ENCODE measurements at places on chromosomes 6 and 20.
A peak's percentile ranks its signal among the peaks of the same experiment; 100 is the strongest.

GRCh38 chr6:41937861-41938574 is 3.6 kb downstream of the CCND3 start:
- no peak for DNase-seq

- no peak for DNase-seq
Measured at GRCh38 chr6:165008971-165009370, 300.4 kb downstream of the C6orf118 start.

DNA sequence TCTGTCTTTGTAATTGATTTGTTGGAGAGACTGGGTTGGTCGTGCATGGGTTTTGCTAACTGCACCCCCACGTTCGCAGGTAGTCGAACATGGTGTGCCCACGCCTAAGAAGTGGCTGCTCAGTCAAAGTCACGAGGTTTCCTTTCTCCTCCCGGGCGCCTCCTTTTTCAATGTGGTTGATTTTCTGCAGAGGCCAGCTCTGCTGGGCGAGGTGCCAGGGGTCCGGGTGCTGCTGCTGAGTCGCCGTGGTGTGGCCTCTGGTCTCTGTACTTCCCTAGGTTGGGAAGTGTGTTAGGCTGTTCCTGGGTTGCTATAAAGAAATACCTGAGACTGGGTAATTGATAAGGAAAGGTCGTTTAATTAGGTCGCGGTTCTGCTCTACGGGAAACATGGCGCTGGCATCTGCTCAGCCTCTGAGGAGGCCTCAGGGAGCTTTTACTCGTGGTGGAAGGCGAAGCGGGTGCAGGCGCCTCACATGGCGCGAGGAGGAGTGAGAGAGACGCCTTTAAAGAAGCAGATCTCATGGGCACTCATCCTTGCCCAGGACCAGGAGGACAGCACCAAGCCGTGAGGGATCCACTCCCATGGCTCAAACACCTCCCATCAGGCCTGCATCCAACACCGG is 14.1 kb downstream of the OSBPL2 start:
- DNase-seq = no peak

- no peak for DNase-seq
Measured at GRCh38 chr6:22726966-22727365, 157.6 kb downstream of the HDGFL1 start.

- no peak for DNase-seq
Measured at GRCh38 chr6:170048615-170049256, 242.1 kb downstream of the DLL1 start.

- no peak for DNase-seq
Measured at GRCh38 chr6:7087066-7087465, 20.7 kb upstream of the RREB1 start.

GRCh38 chr6:167576828-167577503 is 249.7 kb upstream of the AFDN start:
- DNase-seq = no peak

DNA sequence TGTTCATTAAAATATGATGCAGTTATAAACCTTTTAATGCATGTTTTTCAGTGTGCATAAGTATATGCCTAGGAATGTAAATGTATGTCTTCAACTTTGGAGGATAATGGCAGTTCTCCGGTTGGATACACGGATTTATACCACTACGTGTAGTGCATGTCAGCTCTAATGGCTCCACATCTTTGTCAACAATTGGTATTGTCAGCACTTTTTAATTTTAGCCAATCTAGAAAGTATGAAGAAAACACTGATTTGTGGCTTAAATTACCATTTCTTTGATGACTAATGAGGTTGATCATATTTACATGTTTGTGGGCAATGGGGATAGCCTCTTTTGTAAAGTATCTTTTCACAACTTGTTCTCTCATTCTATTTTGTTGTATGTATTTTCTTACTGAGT is 10.9 kb upstream of the RAB32 start:
- DNase-seq = no peak

- DNase-seq = peak; percentile 87
Measured at GRCh38 chr6:16684896-16685554, 76.2 kb downstream of the ATXN1 start.

- DNase-seq = no peak
Measured at GRCh38 chr6:150116200-150116800, 26.5 kb upstream of the PPP1R14C start.

GRCh38 chr6:126176282-126176681 is 163.6 kb upstream of the CENPW start:
- no peak for DNase-seq

DNA sequence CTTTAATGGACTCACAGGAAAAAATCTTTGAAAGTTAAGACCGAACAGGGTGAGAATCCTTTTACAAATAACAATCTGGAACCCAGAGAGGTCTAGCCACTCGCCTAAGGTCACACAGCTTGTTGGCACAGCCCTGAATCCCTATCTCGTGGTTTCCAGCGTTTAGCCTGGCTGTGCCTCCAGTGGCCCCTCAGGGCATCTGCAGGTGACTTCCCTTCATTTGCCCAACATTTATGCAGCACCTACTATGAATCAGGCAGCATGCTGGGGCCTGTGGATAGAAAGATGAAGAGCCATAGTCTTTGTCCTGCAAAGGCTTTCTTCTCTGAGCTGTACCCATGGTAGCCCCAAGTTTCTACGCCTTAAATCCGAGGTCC is 2.6 kb upstream of the NR2E1 start:
- no peak for DNase-seq

DNA sequence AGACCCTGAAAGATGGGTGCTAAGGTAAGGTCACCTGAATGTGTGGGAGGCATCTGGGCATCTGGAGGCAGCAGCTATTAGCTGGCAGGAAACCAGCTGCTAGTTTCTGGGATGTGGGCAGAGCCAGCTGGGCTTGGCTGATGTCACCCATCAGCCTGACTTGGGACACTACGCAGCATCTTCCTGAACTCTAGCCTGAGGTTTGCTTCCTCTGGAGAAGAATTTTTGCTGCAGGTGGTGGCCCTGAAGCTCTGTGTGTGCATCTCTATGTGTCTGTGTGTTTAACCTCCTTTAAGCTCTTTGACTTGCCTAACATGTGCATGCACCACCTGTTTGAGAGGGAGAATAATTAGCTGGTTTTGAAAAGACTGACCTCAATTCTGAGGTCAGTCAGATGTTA is 465.1 kb upstream of the CHD6 start:
- DNase-seq = no peak

- no peak for DNase-seq
Measured at GRCh38 chr20:7274870-7275269, 507.4 kb downstream of the BMP2 start.

DNA sequence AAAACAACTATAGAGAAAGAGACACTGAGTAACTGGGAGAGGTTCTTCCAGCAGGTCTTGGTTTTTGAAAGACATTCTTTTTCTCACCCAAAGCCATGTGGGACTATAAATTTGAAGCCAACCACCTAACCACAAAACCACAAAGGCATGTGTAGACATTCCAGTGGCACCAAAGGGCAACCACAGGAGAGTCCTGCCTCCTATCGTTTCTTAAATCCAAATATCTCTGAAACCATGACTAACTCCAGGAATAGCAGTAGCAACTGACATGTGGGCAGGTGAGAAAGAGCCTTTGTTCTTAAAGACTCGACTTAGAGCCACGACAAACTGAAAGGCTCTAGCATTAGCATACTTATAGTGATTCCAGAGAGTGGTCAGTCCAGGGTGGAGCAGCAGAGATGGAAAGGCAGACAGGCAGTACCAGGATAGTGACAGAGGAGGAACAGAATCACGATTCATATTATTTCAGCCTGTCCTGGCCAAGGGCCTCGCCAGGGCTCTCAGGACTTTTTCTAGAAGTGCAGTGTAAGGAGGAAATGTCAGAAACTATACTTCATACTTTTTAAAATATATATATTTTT is 9.4 kb upstream of the COL9A1 start:
- DNase-seq = no peak

GRCh38 chr6:130178692-130179091 is 44.1 kb downstream of the SAMD3 start:
- DNase-seq = no peak

GRCh38 chr20:60365064-60365666 is 406.9 kb downstream of the CDH26 start:
- DNase-seq = no peak

- DNase-seq = no peak
Measured at GRCh38 chr20:47762699-47763268, 22.5 kb downstream of the SULF2 start.

DNA sequence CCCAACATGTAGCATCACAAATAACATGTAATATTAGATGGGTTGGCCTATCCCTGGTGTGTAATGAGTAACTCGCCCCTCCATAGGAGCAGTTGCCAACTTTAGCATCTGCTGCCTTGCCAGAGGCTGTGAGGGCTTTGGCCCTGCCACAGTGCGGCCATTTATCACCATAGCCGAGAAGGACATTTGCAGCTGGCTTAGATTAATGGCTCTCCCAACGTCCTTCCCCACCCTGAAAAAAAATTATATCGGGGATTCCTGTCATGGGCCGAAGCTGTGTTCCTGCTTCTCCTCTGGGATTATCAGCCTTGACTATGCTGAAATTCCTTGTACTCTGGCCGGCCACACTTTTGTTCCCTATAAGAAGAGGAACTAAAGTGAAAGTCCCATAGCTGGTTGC is 7.6 kb upstream of the ADIG start:
- no peak for DNase-seq

DNA sequence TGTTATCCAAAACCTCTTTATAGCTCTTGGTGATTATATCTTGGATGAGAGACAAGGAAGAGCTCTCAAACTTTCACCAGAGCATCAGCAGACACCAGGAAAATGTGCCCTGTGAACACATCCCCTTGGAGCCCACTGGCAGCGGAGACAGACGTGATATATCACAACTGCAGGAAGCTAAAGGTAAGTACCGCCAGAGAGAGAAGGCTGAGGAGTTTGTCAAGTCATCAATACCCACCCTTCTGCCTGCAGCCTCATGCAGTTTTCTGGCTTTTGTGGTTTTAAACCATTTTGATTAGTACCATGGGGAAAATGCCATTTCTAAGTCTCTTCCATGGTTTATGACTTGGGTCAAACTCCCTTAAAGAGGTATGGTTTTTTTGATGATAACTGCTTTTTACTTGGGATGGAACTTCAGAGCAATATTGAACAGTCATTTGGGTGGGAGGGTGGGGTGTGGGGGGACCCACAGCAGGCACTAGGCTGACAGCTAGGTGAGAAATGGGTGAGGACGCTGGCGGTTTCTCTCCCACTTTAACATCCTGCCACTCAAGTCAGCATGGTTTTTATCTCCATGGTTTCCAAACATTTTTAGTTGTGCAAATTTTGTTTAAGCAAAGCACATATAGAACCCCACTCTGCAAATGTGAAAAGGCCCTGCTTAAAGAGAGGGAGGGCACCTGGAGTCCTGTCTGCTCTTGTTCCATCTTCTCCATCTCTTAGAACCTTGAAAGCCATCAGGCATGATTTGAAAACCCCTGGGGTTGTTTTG is 108.4 kb downstream of the SCML4 start:
- no peak for DNase-seq

- no peak for DNase-seq
Measured at GRCh38 chr6:158770533-158771330, 48.4 kb downstream of the EZR start.

DNA sequence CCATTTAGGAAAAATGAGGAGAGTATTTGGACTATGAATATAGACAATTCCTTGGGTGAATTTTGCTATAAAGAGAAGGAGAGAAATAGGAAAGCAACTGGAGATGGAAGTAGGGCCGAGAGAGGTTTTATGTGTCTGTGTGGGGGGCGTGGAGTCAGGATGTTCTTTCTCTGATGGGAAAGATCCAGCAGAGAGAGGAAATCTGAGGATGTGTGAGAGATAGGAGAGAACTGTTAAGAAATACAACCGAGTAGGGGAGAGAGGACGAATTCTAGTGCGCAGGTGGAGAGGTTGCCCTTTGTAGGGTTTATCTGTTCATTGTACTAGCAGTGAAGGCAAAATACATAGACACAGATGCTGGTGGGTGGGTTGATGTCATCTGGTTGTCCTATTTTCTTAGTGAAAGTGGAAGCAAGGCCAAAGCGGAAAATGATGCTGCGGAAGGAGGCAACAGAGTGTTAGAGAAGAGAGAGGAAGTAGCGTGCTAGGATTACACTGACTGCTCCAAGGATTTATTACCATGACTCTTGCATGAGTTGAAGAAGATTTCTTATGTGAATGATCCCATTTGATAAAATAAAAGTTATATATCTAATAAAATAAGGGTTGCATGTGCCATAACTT is 57.7 kb downstream of the CLVS2 start:
- no peak for DNase-seq

DNA sequence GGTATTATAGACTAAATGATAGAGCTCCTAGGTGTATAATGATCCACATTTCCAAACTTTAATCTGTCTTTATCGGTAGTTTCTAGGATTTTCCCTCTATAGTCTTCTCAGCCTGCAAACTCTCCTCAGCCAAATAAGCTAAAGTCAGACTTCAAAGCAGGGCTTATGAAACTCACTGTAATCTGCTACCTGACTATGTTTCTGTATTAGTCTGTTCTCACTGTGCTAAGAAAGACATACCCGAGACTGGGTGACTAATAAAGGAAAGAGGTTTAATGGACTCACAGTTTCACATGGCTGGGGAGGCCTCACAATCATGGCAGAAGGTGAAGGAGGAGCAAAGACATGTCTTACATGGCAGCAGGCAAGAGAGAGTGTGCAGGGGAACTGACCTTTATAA is 928.7 kb upstream of the ADGRB3 start:
- DNase-seq = no peak

DNA sequence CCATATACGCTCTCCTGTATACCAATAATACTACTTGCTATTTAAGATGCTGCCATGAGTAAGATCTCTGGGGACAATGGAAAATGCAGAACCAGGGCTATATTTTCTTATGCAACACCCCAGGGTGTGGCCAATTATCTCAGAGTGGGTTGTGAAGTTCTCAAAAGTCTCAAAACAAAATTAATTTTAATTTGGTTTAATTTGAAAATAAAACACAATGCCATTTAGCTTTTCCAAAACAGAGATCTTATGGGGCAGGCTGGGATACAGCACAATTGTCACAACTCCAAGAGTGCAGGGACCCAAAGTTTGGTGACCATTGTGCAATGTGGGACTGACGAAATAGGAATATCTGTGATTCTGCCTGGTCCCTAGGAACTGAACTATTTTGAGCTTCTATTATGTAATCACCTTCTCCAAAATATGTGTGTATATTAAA is 43.1 kb downstream of the MBOAT1 start:
- DNase-seq = no peak

- DNase-seq = no peak
Measured at GRCh38 chr6:167968091-167968490, 29.4 kb upstream of the KIF25 start.

GRCh38 chr6:2792330-2793110 is 27.3 kb downstream of the WRNIP1 start:
- DNase-seq = no peak

GRCh38 chr20:59403261-59403961 is 103.0 kb downstream of the EDN3 start:
- DNase-seq = peak; percentile 48

Measured in stimulated activated CD4-positive, alpha-beta T cell treated with anti-CD3 and anti-CD28 coated beads, Interleukin-2, amount 100 ng/mL, for 4 hours (primary cell).